ENCODE measurements at places on chromosomes 3 and 15.

- DNase-seq, result no peak
Observed at GRCh38 chr3:159861369-159861987, 127.2 kb upstream of the IL12A start.

- no peak for DNase-seq
Observed at GRCh38 chr15:101200181-101200580, 51.7 kb downstream of the CHSY1 start.

- no peak for DNase-seq
Observed at GRCh38 chr3:190385731-190386688, 2.0 kb upstream of the CLDN16 start.

GRCh38 chr15:90774731-90775514 lies 57.8 kb downstream of the BLM start:
- no peak for DNase-seq

GRCh38 chr3:16884748-16885592 lies at the start of gene PLCL2:
Gene PLCL2, plus strand, starts transcription at chr3:16884955. Its CDS starts 85 bp downstream, at chr3:16885040.
- peak; percentile 72 for DNase-seq

- no peak for DNase-seq
Observed at GRCh38 chr3:63296249-63296648, 18.1 kb downstream of the SYNPR start.

DNA sequence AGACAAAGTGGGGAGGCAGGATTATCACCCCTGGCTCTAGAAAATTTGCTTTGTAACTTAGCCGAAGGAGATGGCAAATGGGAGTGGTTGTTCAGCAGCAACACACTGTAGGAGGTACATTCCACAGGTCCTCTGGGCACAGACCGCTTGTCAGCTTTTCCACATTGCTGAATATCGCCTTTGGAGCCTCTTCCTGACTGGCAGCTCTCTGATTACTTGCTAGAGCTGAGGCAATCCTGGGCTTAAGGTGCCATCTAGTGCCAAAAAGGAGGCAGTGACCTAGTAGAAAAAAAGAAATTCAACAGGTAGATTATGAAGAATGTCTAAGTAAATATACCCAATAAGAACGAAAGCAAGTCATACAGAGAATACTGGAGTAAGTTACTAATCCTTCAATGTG lies 13.1 kb upstream of the SCN5A start:
- DNase-seq, result no peak

- no peak for DNase-seq
Observed at GRCh38 chr3:71511446-71511845, 72.1 kb downstream of the FOXP1 start.

GRCh38 chr3:36969540-36970432 lies 23.1 kb downstream of the EPM2AIP1 start:
- no peak for DNase-seq

GRCh38 chr3:143737065-143737464 lies 111.2 kb downstream of the SLC9A9 start:
- no peak for DNase-seq

GRCh38 chr15:48471073-48471472 lies 139.8 kb downstream of the DUT start:
- no peak for DNase-seq

DNA sequence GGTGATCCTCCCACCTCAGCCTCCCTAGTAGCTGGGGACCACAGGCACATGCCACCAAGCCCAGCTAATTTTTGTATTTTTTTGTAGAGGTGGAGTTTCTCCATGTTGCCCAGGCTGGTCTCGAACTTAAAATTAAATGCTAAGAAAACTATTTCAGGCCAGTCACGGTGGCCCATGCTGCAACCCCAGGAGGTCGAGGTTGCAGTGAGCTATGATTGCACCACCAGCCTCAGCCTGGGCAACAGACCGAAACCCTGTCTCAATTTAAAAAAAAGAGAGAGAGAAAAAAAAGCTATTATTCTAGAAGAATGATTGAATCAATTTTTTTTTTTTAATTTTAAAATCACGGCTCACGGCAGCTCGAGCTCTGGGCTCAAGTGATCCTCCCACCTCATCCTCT lies 4.7 kb downstream of the SLC51A start:
- no peak for DNase-seq

GRCh38 chr15:34644061-34644460 lies 60.6 kb upstream of the GOLGA8B start:
- DNase-seq, result no peak

DNA sequence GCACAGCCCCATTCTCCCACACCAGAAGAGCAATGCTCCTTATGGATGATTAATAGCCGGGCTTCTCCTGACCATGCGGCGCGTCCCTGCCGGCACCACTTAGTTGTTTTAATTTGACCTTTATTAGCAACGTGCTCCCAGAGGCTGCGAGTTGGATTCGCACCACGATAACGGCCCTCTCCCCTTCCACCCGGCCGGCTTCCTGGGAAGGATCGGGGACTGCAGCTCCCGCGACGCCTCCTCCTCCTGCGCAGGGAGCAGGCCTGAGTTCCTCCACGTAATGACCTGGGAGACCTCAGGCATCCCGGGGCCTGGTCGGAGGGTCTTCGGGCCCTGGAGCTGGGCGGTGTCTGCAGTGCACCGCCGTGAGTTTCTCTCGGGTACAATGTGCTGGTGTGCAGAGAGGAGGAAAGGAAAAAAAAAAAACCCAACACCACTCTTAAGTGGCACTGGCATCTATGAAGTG lies 243.3 kb upstream of the TOPAZ1 start:
- no peak for DNase-seq

GRCh38 chr15:60751985-60752952 lies 273.3 kb upstream of the ICE2 start:
- DNase-seq, result no peak

GRCh38 chr3:45140141-45140769 lies 5.9 kb downstream of the CDCP1 start:
- no peak for DNase-seq

DNA sequence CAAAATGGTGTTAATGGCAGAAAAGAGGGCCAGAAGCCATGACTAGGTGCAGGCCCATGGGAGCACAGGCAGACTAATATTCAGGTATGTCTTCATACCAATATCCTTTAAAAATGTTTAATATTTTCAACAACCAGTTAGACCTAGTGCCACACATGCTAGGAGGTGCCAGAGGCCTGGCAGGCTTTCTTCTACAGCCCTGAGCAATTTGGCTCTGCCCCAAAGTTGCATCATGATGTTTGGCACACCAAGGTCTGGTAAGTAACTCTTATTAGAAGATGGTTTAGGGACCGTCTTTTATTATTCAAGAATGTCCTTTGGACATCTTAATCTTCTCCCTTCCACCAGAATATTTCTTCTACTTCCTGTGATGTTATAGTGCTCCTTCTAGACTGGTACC lies 34.8 kb downstream of the MITF start:
- no peak for DNase-seq

DNA sequence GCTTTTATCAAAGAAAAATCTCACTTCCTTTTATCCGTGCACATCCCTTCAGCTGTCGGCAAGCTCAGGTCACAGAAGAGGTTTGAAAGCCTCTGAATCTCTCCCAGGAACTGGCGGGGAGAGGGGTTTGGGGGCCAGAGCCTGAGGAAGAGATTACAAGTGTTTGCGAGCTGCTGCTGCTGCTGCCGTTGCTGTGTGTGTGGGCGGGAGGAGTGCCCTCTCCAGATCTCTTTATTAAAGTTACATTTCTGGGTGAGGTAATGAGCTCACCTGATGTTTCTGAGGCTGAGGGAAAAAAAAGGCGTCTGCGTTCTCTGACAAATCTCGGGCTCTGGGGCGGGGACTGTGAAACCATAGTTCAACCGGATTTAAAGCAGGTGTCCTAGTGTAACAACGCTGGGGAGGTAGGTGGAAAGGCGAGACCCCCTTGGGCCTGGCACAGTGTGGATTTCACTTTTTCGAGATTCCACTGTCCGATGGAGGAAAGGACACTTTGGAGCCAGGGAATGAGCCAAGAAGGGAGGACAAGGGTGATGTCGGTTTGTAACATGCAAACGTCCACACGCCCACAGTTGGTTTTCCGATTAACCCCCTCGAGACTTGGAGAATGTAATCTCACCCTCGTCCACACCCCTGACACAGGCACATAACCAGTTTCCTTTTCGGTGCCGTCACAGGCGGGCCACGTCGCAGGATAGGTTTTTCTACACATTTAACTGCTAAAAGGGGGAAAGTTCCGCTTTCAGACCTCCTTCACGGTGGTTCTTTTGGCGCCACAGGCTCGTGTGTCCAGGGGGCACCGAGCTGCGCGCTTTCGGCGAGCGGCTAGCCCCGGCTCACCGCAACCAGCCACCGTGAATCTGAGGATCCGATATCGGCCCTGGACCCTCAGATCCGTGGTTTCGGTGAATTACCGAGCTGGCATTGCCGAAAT lies 2.1 kb downstream of the ALCAM start:
- DNase-seq, result peak; percentile 55

DNA sequence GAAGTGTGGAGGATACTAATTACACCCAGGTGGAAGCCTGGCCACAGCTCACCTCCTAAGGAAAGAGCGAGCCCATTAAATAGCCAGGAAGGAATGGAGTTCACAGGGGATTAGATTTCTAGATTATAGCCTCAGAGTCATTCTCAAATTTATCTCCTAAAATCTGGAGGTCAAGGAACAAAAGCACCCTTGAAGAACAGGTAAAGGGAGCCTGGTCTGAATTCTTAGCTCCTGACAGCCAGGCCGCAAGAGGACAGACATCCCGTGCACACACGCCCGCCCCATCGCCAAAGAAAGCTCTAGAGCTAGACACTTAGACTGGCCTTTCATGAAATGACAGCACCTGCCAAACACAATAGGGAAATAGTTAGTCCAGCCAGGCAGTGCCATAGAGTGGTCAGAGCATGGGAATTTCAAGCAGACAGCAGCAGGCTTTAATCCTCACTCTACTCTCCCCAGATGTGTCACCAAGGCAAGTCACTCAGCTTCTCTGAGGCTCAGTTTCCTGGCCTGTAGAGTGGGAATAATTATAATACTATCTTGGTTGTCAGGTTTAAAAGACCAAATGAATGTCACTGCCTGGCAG lies 59.2 kb downstream of the LIPC start:
- no peak for DNase-seq

DNA sequence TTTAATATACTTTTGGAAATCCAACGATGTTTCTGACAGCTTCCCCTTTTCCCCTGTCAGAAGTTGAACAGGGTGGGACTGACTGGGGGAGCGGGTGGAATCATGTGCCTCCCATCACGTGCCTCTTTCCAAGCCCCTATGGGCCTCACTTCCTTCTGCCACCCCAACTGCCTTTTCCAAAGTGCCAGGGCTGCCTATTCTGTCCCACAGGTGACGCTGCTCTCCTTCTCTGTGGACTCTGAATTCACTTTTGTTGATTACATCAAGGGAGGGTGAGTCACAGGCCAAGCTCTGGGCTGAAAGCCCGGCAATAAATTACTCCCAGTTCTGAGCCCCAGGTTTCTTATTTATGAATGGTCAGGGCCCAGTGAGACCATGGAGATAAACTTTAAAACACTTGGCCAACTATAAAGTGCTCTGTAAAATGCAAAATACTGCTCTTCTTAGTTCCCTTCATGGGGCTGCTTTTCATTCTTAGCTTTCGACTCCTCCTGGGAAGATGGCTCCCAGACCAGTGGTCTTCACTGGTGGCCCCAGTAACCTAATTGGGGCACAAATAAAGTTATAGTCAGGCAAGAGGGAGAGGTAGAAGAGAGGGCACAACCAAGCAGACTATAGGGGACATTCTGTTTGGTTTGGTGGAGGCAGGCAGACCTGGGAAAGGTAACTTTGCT lies 12.3 kb downstream of the CPNE9 start:
- DNase-seq, result no peak

GRCh38 chr3:149151843-149152242 lies 22.4 kb downstream of the HPS3 start:
- DNase-seq, result no peak

DNA sequence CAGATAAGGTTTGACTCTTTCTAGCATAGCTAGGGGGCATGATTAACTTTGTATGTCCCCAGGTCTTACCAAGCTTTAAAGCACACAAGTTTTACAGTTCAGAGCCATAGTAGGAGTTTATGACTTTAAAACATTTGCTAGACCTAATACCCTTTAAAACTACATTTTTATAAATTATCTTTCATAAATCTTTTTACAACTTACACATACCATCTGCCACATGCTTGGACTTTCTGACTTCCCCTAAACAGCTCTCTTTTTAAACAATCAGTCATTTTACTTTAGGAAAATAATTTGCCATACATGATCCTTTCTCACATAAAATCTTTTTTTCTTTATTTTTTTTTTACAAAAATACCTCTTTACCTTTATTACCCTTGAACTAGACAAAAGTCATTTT lies 735.3 kb upstream of the CADM2 start:
- no peak for DNase-seq

DNA sequence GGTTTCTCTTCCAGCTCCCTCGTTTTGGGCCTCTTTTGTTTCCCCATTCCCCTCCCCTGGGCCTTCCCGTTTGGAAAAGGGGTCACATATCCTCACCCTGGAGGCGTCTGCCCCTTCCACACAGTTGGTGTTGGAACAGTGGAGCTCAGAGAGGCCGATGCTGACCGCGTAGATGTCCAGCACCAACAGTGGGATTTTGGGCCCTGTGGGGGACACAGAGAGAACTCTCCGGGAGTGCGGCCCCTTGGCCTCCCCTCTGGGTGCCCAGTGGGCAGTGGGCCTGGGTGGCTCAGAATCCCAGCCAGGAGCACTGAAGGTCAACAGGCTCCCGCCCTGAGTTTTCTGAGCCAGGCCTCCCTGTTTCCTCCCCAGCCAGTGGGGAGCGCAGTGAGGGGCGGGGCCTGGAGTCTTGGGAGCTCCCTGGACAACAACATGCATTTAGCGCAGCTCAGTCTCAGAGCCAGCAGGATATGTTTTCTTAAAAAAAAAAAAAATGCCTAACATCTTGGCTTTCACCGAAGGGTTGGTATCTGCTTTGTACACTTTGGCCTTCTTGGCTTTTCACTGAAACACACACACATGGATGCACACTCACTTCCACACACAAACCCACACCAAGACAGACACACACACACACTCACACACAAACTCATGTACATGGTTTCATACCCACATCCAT lies 670 bp upstream of the ISLR start:
- DNase-seq, result peak; percentile 79

GRCh38 chr3:54621184-54621583 lies 306.7 kb downstream of the LRTM1 start:
- DNase-seq, result no peak

DNA sequence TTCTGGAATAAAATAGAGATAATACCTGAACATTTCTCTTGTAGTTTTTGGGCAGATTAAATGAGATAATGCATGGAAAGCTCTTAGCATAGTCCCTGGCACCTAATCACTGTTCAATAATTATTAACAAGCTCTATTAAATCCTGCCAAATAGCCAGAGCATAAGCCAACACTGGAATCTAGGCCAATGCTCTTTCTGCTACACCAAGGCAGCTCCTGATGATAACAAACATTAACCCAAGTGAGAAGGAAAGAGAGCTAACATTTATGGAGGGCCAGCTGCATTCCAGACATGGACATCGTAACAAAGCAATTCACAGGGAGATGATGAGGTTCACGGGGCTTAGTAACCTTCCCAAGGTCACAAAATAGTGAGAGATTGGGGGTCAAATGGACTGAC lies 23.3 kb downstream of the LARP6 start:
- DNase-seq, result no peak

DNA sequence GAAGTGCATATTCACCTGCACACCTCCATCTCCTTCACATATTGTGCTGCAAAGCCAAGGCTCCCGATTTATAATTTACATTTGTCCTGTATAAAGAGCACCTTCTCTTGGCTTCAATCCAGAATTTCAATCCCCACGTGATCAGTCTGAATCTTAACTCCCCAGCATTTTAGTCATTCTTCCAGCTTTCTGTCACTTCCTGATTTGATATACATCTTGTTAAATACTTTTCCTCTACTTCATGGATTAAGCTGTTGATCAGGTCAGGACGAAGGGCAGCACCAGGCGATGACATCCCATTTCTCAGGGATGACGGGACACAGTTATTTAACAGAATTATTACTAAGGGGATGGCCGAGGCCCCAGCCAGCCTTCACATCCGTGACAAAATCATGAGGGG lies 212.5 kb downstream of the EPHB1 start:
- DNase-seq, result no peak

- DNase-seq, result no peak
Observed at GRCh38 chr3:85539232-85539631, 580.4 kb downstream of the CADM2 start.
